H9 (cell line): ENCODE measurements at places on chromosomes 5 and 9.

- DNase-seq = no peak
These were observed 1108.3 kb upstream of the DMAC1 start for GRCh38 chr9:8907868-8908267.

- peak; percentile 80 for DNase-seq
These were observed 100.5 kb downstream of the PALM2AKAP2 start for GRCh38 chr9:109880276-109881169.

DNA sequence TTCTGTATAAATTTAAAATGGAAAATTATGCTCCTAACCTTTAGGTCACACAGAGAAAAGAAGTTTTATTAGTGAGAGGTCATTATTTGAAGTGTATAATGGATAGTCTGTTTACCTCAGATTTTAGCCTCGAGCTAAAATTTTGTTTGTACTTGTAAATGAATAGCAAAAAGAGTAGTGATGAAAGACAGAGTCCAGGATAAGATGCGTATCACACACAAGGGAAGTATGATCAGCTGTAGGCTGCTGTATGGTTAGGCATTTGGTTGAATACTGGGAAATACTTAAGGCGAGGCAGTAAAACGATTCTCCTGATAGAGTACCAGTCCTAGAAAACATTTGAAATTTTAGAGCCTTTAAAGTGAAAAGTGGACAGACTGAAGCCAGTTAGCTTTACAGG, 92.7 kb downstream of the FBXL7 start:
- DNase-seq = no peak

DNA sequence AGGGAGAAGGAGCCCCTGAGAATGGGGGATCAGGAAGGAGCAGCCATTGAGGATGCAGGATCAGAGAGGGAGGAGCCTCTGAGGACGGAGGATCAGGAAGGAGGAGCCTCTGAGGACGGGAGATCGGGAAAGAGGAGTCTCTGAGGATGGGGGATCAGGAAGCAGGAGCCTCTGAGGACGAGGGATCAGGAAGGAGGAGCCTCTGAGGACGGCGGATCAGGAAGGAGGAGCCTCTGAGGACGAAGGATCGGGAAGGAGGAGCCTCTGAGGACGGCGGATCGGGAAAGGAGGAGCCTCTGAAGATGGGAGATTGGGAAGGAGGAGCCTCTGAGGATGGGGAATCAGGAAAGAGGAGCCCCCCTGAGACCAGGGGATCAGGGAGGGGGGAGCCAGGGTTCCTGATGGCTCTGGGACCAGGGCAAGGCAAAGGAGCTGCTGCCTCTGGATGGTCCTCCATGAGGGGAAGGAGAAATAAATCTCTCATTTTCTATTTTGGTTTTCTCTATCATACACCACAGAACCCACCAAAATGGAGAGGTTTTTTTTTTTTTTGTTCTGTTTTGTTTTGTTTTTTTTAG, 22.6 kb upstream of the SARDH start:
- no peak for DNase-seq

GRCh38 chr5:78600687-78601414, 47.7 kb downstream of the LHFPL2 start:
- no peak for DNase-seq
